ENCODE measurements at places on chromosomes 5 and 9. TPM values are rescaled to one million over a fixed set of nuclear protein-coding genes. Genes with fewer than 3 reads are reported as not detected.
A peak's percentile ranks its signal among the peaks of the same experiment; 100 is the strongest.

Gene UGCG
- 44.9 TPM for total RNA-seq

Gene SPINK7
- not detected for total RNA-seq

Gene ZNF462
- 101 TPM for total RNA-seq

Gene TOMM5
- total RNA-seq, result 142 TPM

Gene PHF19
- total RNA-seq, result 31.0 TPM

Gene CCDC192
- total RNA-seq, result 1.3 TPM

Gene GOLGA1
- total RNA-seq, result 6.1 TPM

Gene SLC6A19
- total RNA-seq, result not detected

Gene AP3S1
- 232 TPM for total RNA-seq

Gene BARX1
- 2.1 TPM for total RNA-seq

DNA sequence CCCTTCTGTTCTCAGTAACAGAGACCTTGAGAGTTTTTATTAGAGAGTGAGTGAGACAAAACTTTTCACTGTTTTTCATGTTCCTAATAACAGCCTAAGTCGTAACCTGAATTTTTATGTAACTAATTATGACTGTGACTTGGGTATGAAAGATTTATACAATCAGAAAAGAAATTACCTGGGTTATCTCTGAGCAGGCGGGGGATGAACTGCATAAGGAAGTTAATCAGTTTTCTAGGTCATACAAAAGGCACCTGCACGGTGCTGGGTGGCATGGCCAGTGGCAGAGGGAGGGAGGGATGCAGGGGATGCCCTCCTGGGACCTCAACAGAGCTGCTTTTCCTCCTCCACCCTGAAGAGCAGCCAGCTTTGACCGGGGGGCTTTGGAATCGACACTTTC, 219.8 kb downstream of the HSPA4 start:
- no peak for DNase-seq

DNA sequence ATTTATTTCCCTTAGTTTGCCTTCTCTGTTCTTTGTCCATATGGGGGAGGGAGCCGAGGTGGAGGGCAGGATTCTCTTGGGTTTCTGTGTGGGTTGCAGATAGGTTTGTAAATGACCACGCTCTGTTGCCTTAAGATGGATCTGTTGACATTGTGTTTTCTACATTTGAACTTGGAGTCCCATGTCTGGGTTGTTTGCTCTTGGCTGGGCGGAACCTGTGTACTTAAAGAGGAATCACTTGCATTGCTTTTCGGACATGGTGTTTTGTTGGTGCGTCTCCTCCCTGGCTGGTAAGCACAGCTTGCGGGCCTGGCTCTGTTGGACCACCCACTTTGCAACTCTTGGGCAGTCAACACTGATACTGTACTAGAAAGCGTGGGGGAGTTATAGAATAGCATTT, 45.9 kb downstream of the EHMT1 start:
- DNase-seq, result peak; percentile 60

GRCh38 chr9:36877239-36877638, 156.8 kb downstream of the PAX5 start:
- no peak for DNase-seq

DNA sequence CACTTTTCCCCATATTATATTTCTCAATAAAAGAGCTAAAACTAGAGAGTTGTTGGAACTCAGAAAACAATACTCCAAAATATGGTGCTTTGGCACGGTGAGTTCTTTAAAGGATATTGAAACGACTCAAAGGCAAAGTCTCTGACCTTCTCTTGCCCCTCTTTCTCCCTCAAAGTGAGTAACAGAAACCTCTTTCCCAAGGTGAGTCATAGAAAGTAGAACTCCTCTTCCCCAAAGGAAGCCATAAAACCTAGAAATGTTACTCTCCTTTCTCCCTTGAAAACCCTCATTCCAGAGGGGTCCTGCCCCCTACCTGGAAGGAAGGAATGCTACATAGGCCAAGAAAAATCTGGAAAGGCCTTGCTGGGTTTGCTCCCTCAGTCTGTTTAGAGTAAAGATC, 47.5 kb downstream of the RAPGEF6 start:
- no peak for DNase-seq

DNA sequence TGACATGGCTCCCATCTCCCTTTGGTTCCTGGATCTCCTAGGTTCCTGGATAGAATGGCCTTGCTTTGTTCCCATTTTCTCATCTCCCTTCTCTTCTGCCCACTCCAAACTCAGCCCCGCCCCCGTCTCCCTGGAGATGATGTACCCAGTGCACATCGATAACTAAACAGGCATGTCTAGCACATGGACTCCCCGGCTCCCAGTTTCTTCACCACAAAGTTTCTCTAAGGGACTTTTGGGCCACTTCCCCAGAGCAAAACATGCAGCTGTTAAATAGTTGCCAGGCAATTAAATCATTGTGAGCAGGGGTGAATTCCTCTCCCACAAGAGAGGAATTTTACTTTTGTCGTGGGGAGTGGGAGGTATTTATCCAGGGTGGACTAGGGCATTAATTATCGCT, 259.0 kb downstream of the GADD45G start:
- no peak for DNase-seq

DNA sequence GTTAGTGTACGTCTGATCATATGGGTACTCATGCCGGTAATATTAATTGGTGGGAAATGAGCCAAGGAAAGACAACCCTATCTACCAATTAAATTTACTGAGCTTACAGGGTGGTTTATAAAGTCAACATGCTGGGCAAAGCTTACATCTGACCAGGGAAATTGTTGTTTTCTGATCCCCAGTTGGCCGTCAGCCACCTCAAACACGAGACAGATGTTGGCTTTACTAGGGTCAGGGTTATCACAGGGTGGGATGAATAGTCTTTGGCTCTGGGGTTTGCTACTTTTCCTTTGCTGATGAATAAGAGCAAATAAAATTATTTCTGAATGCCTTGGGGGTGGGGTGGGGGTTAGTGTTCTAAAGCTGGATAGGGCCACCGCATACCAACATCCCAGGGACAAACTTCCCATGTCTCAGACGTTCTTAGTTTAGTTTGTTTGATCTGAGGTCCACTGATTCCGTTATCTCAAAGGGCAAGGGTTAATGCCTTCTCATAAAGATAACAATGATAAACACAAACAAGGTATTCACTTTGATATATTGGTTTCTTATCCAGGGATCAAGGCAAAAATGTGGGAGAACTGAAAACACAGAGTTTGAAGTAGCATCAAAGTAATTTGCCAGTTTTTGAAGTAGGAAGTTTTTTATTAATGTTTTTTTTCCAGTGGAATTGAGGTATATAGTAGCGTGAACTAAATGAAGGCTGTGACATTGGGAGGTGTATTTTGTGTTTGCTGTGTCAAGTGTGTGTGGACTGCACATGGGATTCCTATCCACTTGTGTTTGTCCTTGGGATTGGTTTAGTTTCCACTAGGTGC, 109.1 kb upstream of the RPS23 start:
- DNase-seq, result no peak

DNA sequence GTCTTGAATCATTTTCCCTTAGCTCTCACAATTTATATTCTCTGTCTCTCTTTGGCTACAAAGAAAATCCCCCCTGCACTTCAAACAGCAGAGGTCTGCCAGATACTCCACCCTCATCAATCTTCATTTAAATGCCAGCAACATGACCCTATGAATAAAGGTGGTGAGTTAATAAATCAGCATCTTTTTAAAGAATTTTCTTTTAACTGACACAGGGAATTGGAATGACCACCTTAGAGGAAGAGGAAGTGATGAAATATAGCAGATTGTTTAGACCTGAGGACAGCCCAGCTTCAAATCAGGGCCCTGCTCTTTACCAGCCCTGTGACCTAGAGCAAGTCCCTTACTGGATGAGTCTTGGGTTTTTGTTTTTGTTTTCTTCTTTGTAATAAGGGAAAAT, 223.1 kb upstream of the PAPPA start:
- no peak for DNase-seq

GRCh38 chr9:34171753-34172535, 6.9 kb upstream of the UBAP1 start:
- peak; percentile 43 for DNase-seq

DNA sequence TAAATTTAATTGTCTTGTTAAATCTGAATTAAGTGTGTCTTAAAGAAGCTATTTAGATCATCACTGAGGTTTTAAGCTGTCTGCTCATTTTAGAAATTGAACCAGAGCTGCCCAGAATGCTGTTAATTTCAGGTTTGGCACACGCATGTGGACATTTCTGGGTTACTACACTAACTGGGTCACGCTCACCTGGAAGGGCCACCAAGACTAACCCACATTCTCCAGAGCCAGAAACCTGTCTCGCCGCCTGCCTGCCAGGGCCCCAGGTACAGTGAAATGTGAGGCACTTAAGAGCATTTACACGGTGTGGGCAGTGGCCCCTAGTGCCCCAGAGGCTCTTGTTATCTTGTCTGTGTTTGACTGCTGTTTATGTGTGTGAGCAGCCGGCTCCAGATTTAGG, 46.6 kb downstream of the ATP10B start:
- DNase-seq, result no peak

GRCh38 chr9:86774116-86774515, 173.2 kb downstream of the GAS1 start:
- no peak for DNase-seq

DNA sequence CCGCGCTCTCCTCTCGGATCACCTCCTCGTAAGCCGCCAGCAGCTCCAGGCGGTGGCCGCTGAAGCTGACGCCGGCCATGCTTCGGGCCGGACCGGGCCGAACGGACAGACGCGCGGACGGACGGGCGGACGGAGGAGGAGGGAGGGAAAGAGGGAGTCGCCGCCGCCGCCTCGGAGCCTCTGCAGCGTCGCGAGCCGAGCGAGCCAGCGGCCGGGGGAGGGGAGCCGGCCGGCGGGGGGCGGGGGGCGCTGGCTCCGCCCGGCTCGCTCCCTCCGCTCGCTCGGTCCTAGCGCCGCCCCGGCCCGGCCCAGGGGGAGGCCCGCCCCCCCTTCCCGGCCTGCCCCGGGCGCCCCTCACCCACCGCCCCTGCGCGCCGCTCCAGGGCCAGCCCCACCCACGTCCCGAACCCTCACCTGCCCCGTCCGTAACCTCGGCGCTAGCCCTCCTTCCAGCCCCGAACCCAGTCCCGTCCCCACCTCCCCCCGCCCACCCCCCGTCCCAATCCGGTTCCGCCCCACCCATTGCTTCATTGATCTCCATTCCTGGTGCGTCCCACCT, at the start of gene DBN1:
DBN1 (minus strand) TSS at position 192 of the 559 bp plus-strand sequence; CDS start at position 79, 113 bp downstream.
- DNase-seq, result peak; percentile 80

- no peak for DNase-seq
Observed at GRCh38 chr5:110248921-110249320, 477.6 kb downstream of the TMEM232 start.

- no peak for DNase-seq
Observed at GRCh38 chr5:109161914-109162683, 247.7 kb downstream of the PJA2 start.

DNA sequence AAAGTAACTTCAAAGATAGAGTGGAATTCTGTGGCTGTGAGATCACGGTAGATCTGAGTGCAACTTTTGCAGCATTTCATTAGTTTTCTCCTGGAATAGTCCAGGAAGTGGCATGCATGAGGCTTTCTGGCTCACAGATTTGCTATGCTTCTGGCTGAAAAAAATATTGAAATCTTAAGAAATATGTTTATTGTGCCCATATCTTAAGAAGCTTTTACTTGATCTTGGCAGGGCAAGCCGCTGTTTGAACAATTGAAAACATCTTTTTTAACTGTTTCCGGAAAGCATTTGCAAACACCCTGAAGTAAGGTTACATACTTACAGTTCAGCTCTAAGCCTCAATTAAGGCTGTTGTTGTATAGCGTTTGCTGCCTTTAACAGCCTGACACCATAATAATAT, 135.7 kb upstream of the GDNF start:
- no peak for DNase-seq

DNA sequence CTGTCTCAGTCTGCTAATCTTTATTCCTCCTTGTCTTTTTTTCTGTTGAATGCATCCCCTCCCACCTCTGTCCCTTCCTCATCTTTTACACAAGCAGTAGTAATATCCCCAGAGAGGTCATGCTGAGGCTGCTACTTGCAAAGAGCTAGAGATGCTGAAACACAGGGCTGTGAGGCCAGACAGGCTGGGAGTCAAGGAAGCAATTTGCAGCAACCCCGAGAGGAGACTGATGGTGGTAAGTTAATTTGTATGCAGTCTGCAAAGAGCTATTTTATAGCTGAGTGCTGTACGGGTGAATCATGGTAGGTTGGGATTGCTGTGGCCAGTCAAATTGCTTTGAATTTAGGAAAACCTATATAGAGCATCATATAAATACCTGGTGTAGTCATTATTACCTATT, 90.2 kb upstream of the SLC24A2 start:
- no peak for DNase-seq

DNA sequence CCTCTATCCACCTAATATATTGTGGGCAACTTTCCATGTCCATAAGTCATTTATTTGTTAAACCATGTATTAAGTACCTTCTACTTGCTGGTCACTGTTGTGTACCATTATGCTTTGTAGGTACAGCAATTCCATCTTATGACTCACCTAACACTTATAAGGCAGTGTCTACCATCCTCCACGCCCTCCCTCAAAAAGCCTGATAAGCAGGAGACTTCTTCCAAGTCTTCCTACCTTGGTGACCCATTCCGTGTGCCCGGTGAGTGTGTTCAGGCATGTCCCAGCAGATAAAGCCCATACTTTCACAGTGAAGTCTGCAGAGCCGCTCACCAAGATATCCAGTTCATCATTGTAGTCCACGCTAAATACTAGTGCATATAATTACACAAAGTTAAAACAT, 17.4 kb downstream of the FBXW2 start:
- no peak for DNase-seq

DNA sequence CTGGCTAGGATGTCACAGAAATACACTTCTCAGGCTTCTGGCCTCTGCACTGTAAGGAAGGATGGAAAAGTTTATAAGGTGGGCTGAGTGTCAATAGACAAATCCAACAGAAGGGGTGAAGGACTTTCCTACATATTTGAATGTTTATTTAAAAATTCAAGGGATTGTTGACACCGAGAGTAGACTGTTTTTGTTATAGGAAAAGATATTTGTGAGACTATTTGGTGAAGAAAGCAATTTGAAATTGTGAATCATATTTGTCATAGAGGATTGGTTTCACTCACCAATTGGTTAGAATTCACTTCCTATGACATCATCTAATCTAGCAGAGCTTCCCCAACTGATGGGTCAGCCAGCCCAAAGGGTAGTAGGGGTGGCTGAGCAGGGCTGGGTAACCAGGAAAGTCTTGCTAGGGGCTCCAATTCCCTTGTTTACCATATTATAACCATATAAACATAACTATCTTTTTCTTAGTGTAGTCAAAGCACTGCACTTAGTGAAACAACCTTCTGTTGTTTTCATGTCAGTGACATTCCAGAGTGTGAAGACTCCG, 14.9 kb upstream of the MEGF10 start:
- no peak for DNase-seq

- no peak for DNase-seq
Observed at GRCh38 chr9:20023210-20023905, 234.5 kb upstream of the SLC24A2 start.

- peak; percentile 53 for DNase-seq
Observed at GRCh38 chr9:109319017-109319625, 1.7 kb downstream of the EPB41L4B start.

- peak; percentile 63 for DNase-seq
Observed at GRCh38 chr9:125189011-125189360, 617 bp downstream of the PPP6C start.
